ENCODE measurements at places on chromosomes 5 and 9.
A peak's percentile ranks its signal among the peaks of the same experiment; 100 is the strongest.

GRCh38 chr9:137138722-137139467 lies at the start of gene GRIN1:
GRIN1 (plus strand) TSS chr9:137139154; CDS start chr9:137139487, 333 bp downstream.
- peak; percentile 43 for DNase-seq

DNA sequence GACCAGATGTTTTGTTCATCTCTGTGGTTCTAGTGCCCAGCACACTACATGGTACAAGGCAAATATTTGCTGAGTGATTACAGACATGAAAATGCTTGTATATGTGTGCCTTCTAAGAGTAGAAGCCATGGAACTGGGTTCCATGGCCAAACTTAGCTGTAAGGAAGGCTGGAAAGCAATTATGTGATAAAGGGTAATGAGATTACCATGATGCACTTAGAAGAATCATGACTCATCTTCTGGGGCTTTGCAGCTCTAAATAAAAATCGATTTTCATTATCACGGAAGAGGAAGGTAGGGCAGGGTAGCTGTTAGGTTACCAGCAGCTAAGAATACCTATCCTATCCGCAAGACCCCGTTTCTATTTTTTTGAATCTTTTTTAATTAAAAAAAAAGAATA lies 28.0 kb downstream of the RFK start:
- DNase-seq = no peak

DNA sequence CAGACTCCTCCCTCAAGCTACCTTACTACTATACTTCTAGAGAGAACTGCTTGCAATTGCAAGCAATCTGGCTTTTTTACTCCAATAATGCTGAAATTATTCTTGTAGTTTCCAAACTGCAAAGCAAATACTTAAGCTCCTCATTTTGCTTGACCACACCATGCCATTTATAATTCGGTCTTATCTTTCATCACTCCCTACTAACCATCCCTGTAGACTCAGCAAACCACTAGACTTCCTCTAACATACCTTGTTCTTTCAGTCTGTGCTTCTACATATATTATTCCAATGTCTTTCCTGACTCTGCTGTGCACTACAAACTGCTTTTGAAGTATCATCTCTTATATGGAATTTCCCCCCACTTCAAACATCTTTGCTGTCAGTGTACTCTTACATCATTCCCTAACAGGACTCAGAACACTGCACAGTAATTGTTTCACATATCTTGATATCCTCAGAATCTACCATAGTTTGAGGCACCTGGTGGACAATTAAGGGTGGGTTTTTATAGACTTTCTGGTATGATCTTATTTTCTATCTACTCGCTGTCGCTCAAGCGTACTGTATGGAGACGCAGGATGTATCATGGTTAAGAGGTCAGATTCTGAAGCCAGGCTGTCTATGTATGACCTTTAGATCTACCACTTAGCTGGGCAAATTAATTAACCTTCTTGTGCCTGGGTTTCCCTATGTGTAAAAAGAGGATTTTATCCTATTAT lies 2.8 kb downstream of the IL6ST start:
- no peak for DNase-seq

DNA sequence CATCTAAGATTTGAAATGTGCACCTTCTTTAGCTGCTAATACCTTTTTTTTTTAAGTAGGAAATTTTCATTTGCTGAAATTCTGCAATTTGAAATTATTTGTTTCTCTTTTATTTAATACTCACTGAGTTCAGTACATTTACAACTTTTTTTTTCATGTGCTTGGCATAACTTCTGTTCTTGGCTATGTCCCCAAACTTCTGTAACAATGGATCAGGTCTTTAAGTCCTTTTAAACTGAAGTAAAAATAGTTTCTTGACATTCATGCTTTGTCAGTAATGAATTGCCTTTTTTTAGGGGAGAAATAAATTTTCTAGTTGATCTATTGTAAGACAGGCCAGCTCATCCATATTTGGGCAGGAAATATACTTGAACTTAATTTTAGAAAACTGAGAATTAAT lies 41.5 kb downstream of the EDIL3 start:
- DNase-seq = no peak

DNA sequence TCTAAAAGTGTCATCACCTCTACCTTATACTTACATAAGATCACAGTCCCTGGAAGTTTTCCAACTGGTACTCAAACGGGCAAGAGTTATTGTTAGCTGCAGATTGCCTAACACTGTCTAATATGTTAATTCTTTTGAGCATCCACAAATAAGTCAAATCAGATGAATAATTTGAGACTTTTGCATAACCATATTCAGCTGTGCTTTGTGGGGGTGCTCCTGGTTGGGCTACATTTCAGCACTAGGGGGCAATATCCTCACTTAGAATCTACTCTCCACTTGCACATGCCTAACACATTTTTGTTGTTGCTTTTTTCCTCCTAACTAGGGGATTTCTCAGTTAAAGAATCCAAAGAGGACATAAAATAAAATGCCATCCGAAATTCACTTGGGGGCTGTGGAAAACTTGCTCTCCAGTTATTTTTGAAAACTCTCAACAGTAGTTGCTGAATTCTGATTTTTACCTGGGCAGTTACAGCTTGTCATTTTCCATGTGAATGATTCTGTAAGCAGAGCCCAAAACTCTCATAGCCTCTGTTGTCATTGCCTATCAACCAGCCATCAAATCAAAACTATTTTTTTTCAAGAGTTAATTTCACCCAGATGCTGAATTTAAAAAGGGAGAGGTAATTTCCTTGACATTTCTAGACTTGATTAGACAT lies 71.5 kb downstream of the TRIM36 start:
- DNase-seq = peak; percentile 14

GRCh38 chr5:69415584-69415958 lies 655 bp downstream of the MARVELD2 start:
- DNase-seq = no peak

GRCh38 chr9:124041817-124042116 lies 30.2 kb downstream of the LHX2 start:
- DNase-seq = no peak

DNA sequence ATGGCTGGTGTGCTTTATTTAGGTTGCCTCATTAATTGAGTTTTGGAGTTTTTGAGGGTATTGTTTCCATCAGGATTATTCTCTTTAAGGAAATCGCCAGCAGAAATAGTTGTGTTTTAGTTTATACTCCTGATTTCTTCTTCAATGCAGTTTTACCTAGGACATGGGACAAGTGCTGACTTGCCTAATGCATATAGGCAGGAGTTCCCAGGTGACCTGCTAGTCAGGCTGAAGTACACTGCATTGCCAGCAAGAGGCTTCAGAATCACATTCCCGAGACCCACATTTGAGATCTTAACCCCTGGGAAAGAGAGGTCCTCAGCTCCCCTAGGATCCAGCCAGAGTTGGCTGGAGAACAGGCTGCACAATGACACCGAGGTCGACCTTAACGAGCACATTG lies 1.5 kb upstream of the OR1N2 start:
- no peak for DNase-seq

DNA sequence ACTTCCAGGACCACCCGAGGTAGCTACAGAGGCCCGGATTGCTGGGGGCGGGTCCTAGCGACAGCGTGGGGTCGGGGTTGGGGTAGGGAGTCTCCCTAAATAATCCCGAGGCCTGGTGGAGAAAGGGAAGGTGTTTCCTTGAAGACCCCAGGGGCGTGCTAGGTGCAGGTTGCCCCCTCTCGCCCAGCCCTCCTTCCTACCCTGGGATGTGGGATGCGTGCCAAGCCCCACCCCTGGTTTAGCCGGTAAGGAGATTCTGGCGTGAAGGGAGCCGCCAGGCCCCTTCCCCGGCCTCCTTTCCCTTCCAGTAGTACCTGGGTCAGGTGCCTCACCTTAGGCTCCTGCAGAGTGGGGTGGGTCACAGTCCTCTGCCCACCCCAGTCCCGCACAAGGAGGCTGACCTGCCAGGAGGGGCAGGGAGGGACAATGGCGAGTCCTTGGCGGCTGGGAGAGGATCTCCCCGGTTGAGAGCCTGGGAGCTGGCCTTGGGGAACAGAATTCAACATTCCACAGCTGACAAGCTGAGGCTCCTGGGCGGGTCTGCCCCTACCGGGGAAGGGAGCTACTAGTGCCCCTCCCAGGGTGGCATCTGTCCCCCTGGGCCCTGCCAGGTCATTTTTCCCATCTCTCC lies 674 bp downstream of the TSPAN17 start:
- no peak for DNase-seq

DNA sequence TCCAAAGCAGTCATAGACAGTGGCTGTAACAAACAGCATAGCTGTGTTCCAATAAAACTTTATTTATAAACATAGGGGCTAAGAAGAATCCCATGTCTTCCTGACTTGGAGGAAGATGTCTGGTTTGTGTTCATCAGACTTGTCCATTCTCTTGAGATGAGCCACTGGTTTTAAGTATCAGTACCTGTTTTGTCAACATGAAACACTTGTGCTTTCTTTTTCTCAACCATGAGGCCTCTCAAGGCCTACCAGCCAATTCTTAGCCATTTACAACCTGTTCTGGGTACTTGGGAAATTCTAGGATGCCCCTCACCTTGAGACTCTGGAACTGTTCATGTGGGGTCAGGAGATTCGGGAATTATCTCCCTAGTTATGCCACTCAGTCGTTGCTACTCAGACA lies 154.3 kb upstream of the PPP1R2B start:
- no peak for DNase-seq

DNA sequence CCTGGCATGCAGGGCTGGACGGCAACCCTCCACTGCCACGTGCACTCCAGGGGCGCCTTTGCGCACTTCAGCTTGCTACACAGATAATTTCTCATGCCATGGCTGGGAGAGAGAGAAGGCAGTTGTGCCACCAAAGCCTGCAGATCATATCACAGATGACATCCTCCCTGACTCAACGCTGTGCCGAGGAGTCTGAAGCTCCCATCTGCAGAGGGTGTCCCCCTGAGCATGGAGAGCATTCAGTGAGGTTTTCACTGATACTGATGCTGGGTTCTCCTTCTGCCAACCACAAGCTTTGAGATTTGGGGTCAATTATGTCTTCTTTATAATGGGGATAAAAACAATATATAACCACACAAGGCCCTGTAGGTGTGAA lies 607.4 kb upstream of the ADAMTS16 start:
- no peak for DNase-seq

DNA sequence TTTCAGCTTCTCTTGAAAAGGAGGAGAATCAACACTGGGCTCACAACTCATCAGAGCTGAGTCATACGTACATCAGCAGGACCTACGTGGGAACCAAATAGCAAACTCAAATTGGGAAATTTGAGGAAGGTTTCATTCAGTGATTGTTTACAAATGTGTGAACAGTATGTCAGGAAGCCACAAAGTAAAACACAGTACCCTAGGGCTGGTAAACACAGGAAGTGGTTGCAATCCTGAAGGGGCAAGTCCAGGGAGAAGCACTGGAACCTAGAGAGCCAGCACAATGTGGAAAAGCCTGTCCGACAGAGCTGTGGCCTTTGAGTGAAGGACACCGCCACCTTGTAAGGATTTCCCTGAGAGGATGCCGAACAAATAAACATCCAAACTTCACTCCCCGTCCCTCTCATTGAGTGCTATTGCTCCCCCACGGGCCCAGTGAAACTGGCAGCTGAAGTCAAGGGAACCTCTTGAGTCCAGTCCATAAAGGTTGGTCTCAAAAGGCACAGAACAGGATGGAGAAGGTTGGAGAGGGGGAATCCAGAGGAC lies 26.7 kb upstream of the RICTOR start:
- DNase-seq = no peak

DNA sequence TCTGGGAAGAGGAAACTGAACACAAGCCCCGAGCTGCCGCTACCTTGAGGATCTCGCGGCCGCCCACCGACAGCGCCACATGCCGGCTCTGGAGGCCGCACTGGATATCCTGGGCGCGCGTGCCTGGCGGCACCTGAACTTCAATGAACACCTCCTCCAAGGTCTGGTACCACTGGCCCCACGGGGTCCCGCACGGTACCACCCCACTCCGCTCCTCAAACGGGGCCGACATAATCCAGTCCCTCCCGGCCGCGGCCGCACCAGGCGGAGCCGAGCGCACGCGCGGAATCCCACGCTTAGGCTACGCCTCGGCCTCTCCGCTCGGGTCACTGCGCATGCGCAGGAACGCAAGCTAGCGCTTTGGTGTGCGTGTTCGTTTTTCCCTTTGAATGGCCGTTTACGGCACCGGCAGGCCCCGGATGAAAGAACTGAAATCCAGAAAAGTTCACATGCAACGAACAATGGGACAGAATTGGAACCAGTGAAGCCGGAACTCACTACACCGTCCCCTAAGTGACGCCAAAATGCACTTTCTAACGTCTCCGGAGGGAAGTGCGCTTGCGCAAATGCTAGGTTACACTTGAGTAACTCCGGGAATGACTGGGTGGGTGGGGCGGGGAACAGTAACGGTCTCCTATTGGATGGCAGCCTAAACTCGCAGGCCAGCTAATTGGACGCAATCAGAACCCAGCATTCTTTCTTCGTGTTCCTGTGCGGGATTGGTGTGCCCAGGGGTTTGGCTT lies at the start of gene NUDCD2:
TSS of gene NUDCD2 (minus strand) at position 284 of the 743 bp plus-strand sequence. CDS start at position 232, 52 bp downstream.
- peak; percentile 93 for DNase-seq

GRCh38 chr5:34758514-34758913 lies 80.5 kb upstream of the TTC23L start:
- DNase-seq = no peak

GRCh38 chr5:159838551-159839222 lies 77.6 kb upstream of the ADRA1B start:
- DNase-seq = no peak

DNA sequence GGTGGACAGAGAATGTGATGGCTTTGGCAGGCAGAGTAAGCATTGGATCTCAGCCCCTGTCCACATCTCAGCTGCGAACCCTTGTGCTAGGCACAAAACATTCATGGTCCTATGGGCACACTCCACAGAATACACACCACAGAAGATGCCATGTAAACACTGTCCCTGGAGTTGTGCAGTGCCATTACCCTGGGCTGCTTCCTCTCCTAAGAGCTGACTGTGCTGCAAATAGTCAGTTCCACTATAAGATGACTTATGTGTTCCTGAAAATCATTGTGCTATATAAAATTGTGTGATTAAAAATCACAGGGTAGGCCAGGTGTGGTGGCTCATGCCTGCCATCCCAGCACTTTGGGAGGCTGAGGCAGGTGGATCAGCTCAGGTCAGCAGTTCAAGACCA lies 31.9 kb upstream of the ATP6V1G1 start:
- no peak for DNase-seq

DNA sequence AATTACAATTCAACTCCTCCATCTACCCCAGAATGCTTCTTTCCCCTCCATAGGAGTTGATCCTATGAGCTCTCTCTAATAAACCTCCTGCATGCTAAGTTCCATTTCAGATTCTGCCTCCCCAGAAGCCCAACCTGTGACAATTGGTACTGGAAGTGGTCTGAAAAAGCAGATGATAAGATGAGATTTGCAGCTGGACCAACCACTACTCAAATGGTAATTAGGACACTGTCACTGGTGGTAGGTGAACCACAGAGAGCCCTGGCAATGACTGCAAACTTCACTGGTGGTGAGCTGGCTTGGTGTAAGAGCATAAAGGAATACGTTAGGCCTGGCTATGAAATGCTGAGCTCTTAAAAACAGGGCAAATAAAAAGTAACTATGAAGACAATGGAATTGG lies 112.6 kb downstream of the ESM1 start:
- DNase-seq = no peak

GRCh38 chr5:40774623-40775022 lies 18.9 kb upstream of the TTC33 start:
- no peak for DNase-seq

DNA sequence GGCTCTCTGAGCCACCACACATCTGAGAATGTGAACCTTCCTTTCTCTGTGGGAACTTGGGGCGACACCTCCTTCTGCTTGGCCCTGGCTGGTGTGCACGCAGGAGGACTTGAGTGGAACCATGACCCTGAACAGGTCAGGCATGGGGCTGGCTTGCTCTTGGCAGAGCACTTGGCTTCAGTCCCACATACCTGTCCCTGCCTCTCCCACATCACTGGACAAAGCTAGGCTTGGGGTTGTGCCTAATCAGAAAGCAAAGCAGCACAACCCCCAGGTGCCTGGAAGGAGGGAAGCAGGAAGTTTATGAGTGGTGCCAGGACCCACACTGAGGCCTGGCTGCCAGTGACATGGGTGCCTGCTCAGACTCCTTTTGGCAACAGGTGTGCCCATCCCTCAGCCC lies 13.2 kb downstream of the GADD45G start:
- DNase-seq = no peak

All from activated naive CD4-positive, alpha-beta T cell treated with anti-CD3 and anti-CD28 coated beads, Interleukin-2, amount 50 U/mL, for 16 hours (primary cell).